Activated CD4-positive, alpha-beta T cell treated with anti-CD3 and anti-CD28 coated beads for 4 hours (primary cell): ENCODE measurements at places on chromosomes 2 and 18.
A peak's percentile ranks its signal among the peaks of the same experiment; 100 is the strongest.

- DNase-seq: no peak
Observed at GRCh38 chr2:73983322-73984202, 1.1 kb upstream of the TET3 start.

- no peak for DNase-seq
Observed at GRCh38 chr2:65914244-65914786, 481.9 kb upstream of the SPRED2 start.

DNA sequence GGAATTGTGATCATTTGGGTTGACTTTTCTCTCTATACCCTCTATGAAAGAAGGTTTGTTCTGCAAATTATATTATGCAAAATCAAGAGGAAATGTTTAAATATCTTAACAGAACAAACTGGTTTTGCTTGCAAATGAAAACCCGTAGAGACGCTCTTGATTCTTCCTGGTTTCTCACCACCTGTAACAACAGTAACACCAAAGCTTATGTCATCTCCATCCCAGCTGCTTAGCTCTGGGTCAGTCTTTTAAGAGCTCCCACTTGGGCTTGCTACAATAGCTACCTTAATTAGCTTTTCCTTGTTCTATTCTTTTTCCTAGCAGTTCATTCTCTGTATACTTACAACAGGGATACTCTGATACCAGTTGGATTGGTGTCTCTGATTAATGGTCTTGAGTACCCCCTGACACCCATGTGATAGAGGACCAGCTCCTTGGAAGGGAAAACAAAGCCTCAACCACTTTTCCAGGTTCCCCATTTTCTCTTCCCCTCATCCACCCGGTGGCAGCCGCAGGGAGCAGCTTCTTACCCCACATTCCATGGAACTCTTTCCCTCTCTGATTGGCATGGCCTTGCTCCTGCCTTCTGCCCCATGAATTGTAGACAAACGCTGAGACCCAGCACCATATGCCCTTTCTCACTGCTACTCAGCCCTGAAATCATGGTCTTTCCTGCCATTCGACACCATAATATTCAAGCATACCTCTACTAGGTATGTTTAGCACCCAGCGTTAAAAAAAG is 27.7 kb downstream of the TMEM182 start:
- no peak for DNase-seq

DNA sequence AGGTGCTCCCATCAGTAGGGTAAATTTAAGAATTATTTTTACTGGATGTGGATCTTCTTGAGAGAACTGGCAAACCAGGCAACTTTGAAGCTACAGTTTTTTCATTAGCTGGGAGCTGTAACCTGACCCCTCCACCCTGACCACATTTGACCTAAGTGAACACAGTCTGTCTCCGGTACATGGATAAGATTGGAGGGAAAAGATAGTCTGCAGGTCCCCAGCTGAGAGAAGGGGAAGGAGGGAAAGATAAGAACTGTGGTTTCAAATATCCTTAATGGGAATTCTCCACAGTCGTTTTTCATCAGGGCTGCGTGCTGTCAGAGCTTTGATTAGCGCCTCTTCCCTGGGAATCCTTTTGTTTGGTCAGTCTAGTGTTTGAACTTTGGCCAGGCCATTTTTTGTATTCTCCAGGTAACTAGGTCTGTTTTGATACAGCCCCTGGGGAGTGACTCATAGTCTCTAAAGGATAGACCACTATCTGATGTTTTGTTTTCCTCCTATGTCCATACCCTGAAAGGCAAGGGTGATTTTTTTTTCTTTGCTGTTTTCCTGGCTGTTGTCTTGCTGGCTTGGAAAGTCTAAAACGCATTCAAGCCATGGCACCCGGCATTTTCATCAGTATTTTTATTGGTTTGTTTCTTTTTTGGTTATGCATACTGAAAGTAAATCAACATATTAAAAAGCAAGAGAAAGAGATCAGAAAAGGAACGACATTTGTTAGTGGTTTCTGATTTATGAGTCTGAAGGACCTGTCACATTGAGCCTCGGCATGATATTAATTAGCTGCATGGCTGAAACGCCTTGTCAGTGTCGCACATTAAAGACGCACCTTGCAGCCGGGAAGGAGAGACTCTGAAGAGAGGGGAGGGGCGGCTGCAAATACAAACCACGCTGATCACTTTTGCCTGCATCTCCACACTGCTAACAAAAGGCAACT is 183.4 kb upstream of the FN1 start:
- DNase-seq: no peak

DNA sequence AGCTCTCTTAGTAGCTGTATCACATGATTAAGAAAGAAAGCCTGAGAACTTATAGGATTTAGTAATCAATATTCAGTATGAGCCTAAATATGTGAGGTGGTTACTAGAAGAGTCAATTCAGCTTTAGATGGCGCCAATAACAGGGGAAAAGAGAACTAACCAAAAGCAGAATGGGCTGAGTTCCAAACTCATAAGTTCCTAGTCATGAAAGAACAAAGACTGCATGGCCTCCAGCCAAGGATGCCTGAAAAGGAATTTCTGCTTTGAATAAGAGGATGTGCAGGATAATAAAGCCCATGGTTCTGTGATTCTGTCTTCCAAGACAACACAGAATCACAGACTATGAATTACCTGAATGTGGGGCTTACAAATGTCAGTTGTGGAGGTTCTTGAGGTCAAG is 196.5 kb downstream of the SATB2 start:
- no peak for DNase-seq

- no peak for DNase-seq
Observed at GRCh38 chr2:100938031-100939026, 63.8 kb upstream of the RPL31 start.

DNA sequence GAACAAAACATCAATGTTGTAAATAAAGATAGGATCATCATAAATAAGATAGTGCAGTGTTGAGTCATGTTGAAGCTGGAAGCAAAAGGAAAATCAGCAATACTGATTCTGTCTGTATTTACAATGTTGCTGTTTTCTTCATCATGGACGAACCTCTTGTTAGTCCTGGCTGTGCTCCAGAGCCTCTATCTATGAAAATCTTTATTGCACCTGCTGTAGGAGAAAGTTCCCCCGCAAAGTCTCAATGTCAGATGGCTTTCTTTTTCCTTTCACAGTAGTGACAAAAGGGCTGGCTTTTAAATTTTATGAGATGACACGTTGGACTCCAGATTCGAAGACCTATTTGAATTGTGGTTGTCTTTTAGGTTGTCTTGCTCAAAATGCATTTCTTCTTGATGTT is 98.5 kb upstream of the LRRTM1 start:
- no peak for DNase-seq

- no peak for DNase-seq
Observed at GRCh38 chr2:83991992-83992391, 467.1 kb downstream of the SUCLG1 start.

GRCh38 chr2:170928036-170928823 is 823 bp upstream of the GORASP2 start:
- DNase-seq: no peak

GRCh38 chr2:234453216-234453615 is 43.7 kb downstream of the ARL4C start:
- peak; percentile 22 for DNase-seq

DNA sequence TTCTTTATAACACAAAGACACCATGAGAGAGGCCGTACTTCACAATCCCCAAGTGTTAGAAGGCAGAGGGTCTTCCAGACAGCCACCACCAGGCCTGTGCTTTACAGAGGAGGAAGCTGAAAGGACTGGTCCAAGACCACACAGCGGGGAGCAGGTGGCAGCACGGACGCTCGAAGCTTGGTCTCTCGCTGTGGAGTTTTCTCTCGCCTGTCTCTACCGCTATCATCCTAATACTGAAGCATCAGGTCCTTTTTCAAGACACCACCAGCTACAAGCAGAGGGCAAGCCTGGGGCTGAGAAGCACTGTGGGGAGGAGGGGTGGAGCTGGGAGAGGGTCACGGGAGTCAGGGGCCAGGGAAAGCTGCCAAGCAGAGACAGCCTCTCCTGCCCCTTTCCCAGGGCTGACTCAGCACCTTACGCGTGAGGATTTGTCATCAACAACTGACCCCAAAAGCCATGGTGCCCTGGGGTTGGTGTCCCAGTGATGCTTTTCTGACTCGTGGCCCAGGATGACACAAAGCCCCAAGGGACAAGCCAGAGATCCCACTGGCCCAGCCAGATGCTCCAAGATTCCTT is 31.9 kb upstream of the FOSL2 start:
- DNase-seq: no peak

DNA sequence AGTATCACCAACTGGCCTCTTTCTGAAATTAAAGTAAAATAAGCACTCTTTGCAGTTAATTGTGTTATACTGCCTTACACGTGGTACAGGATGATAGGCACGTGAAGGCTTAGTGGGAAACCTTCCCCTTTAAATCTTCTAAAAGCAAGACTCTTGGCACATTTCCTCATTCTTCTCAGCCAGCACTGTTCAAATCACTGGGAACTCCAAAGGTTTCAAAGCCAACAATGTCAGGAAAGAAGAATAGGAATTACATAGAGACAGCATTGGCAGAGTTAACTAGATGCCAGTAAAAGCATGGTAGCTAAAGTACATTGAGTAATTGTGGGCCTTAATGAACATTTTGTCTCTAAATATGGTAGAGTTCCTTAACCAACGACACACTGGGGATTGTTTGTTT is 96.4 kb downstream of the DTNA start:
- DNase-seq: no peak

GRCh38 chr2:120840795-120841487 is 105.3 kb downstream of the GLI2 start:
- no peak for DNase-seq

- DNase-seq: no peak
Observed at GRCh38 chr2:88212251-88212790, 42.2 kb downstream of the THNSL2 start.

DNA sequence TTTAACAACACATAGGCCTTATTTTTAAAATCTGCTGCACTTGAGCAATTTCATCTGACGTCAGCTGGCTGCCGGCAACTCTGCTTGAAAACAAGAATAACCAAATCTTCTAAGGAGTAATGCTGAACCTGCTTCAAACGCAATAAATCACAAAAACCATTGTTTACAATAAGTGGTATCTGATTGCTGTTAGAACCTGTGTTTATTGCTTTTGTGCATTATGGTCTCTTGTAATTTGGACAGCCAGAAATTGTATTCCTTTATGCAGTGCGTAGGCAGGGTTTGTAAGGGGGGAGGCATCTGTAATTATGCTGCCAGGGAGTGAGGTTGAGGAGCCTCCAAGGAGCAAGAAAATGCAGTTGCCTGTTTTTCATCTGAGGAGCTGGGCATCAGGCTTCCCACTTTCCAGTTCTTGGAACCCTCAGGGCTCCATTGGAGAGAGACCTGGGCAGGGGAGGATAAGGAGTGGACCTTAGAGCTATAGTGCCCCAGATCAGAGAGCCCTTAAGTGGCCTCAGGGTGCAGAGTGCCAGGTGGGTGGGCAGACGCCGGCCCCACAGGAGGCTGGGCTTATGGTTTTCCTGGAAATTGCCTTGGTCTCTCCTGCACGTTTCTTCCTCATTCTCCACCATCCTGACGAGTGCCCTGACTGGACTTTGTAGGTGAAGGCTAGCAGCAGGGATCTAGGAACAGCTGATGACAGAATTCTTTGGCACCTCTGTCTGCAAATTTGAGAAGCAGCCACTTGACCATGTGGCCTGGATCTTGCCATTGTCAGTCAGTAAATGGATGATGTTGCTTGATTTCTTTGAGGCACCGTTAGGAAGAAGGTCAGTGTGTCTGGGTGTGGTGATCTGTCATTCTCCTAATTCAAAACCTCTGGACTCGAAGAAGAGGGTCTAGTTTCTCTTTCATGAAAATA is 129.2 kb downstream of the KLHL29 start:
- no peak for DNase-seq

- no peak for DNase-seq
Observed at GRCh38 chr2:100800915-100801314, 19.0 kb upstream of the NPAS2 start.

- DNase-seq: no peak
Observed at GRCh38 chr2:150885774-150886386, 375.8 kb downstream of the RBM43 start.

GRCh38 chr2:211611061-211611518 is 927.5 kb downstream of the ERBB4 start:
- peak; percentile 2 for DNase-seq

- DNase-seq: no peak
Observed at GRCh38 chr2:27622921-27623384, 5.9 kb downstream of the CCDC121 start.

DNA sequence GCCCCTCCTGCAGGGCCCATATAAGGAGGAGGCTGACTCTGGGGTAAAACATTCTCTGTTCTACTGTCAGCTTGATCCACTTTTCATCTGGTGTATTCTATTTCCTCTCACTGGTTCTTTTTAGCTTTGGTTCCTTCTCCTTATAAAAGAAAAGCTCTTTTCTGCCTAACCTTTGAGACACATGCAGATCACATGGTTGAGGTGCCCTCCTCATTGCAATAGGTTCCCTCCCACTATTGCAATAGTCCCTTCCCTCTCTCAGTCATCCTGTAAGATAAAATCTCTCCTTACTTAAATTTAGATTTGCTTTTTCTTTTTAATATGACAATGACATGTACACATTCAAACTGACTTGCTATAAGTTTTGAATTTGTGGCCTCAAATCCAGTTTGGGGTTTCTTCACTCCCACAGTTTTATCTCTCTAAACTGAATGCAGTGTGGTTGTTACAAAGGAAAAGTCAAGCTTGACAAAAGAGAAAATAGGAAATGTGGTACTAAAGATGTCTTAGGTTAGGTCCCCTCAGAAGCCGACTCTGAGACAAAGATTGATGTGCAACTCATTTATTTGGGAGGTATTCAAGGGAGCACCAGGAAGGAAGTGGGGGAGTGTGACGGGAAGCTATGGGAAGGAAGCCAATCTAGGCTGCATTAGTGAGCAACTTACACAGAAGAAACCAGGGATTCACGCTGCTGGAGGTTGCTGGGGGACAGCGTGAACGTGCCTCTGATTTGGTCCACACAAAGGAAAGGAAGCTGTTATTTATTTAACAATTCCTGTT is 127.6 kb upstream of the LINC00305 start:
- DNase-seq: no peak

DNA sequence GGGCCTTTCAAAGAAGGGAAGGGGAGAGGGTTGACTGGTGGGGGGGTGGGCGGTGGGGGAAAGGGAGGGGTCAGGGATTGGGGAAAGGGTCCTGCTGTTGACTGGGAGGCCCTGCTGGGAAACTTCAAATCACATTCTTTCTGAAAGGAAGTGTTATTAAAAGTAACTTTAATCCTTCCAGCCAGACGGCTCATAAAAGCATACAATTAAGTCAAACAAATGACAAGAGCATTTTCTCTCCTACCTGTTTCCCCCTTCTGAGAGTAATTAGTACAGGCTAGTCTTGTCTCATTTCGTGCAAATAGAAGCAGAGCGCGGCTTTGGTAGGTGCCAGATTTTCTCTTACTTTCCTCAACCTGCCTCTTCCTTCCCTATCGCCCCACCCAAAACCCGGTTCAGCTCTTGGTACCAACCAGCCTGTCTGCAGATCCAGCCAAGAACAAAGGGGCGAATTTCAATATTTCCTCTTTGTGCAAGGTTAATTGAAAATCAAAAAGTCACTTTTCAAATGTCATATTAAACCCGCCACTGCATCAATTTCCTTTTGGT is 2112.6 kb upstream of the PIK3C3 start:
- DNase-seq: no peak

GRCh38 chr2:16716944-16717343 is 51.3 kb upstream of the CYRIA start:
- DNase-seq: no peak

- no peak for DNase-seq
Observed at GRCh38 chr18:21177822-21178221, 64.2 kb upstream of the GREB1L start.

GRCh38 chr2:157839162-157839801 is 36.8 kb downstream of the ACVR1 start:
- no peak for DNase-seq

GRCh38 chr2:183163821-183164649 is 39.8 kb downstream of the NUP35 start:
- DNase-seq: no peak
